ENCODE measurements at places on chromosomes 2 and 18. TPM values are rescaled to one million over a fixed set of nuclear protein-coding genes. Genes with fewer than 3 reads are reported as not detected.

Gene EIF5B
- 40.5 TPM for total RNA-seq

Gene CD207
- 0.28 TPM for total RNA-seq

Gene EML6
- 0.46 TPM for total RNA-seq

Gene CXCR1
- 0.28 TPM for total RNA-seq

Gene GREB1L
- 2.0 TPM for total RNA-seq

Gene LRRTM4
- total RNA-seq, result 6.2 TPM

Gene DSC2
- total RNA-seq, result 8.4 TPM

Gene MARCHF4
- total RNA-seq, result not detected

Gene C18orf32
- 37.1 TPM for total RNA-seq

Gene NOL4
- total RNA-seq, result 3.6 TPM

Gene IL36G
- not detected for total RNA-seq

Gene MAP3K19
- total RNA-seq, result 2.7 TPM
